ENCODE measurements at places on chromosomes 4 and X.

- peak; percentile 12 for DNase-seq
These were observed 392.8 kb upstream of the NR3C2 start for GRCh38 chr4:148834804-148835631.

- DNase-seq = peak; percentile 82
These were observed 3.8 kb downstream of the IL21 start for GRCh38 chr4:122616915-122617596.

DNA sequence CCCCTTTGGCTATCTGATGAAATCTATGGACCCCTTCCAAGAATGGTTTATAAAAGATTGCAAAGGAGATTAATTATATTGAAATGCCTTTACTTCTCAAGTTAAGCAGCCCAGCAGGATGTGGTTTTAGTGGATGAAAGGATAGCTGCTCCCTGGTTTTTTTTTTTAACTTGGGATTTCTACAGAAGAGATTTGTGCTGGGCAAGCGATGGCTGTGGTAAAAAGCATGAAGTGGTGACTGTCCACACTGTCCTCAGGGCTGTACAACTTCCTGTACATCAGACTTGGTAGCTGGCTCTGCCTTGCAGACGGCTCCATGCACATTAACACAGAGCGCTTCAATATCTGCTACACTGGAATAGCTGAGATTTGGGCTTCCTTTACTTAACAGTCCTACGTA lies 321.7 kb downstream of the DHX15 start:
- no peak for DNase-seq

- no peak for DNase-seq
These were observed 45.8 kb downstream of the ANXA10 start for GRCh38 chr4:168138143-168138542.

DNA sequence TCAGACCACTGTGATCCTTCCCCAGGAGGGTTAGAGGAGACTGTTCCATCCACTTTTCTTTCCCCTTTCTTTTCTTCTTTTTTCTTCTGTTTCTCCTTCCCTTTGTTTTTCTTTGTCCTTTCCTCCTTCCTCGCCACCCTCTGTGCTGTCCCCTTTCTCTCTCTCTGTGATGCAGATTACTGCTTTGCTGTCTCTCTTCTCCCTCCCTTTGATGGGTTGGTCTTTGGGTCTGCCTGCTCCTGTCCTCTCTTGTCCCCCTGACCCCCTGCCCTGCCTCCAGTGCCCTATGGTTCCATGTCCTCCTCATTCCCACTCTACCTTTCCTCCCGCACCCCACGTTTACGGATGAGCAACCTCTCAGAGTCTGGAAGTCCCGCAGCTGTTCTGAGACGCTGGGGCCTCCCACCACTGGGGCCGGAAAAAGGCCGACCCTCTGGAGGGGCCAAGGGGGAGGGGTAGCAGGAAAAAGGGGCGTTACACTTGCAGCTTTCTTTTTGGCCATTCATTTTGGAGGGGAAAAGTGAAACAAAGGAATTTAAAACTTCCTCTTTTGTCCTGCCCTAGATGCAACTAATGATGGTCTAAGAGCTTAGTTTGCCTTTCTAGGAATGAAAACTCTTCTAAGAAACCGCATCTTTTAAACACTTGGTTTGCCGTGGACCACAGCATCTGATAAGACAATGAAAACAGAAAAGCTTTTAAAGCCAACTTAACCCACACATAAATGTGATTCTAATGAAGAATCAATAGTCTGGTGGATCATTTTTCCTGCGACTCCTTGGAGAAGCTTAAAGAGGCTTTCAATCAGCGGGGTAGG lies 24.5 kb upstream of the TSR2 start:
- no peak for DNase-seq

- no peak for DNase-seq
These were observed 59.3 kb downstream of the TKTL2 start for GRCh38 chr4:163414275-163414674.

- DNase-seq = no peak
These were observed 28.2 kb upstream of the CEP135 start for GRCh38 chr4:55920571-55920970.

- peak; percentile 52 for DNase-seq
These were observed 8.1 kb downstream of the ETDB start for GRCh38 chrX:135112096-135112729.

GRCh38 chrX:133745349-133745748 lies 240.0 kb downstream of the GPC3 start:
- peak; percentile 78 for DNase-seq

DNA sequence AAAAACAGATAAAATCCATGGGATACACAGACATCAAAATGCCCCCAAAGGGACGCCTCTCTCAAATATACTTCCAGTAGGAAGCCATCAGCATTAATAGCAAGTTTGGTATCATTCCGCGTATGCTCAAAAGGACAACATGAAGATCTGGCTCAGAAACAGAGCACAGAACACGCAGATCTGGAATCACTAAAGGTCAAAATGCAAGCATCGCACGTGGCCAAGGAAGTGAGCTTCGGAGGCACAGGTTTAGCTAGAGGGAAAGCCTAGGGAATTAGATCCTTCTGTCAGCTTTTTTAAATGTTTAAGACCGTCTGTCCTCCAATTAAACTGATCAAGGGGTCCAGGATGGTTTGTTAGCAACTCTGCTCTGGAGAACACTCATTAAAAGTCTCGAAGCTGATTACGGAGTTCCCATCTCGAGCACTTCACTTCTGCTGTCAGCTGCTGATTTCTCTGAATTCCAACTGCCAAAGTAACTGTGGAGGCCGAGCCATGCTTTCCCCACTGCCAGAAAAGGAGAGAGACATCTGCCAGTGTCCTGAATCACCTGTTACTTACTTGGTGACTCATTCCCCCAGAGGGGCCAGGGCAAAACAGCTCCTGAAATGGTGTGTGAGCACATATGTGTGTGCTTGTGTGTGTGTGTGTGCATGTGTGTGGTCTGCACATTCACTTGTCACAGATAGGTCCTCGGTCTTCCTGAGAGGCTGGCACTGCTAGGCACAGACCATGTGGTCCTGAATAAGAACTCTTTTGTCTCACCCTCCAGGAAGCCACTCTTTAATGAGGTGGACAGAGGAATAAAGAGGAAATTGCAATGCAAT lies 177.7 kb upstream of the PPARGC1A start:
- DNase-seq = no peak

DNA sequence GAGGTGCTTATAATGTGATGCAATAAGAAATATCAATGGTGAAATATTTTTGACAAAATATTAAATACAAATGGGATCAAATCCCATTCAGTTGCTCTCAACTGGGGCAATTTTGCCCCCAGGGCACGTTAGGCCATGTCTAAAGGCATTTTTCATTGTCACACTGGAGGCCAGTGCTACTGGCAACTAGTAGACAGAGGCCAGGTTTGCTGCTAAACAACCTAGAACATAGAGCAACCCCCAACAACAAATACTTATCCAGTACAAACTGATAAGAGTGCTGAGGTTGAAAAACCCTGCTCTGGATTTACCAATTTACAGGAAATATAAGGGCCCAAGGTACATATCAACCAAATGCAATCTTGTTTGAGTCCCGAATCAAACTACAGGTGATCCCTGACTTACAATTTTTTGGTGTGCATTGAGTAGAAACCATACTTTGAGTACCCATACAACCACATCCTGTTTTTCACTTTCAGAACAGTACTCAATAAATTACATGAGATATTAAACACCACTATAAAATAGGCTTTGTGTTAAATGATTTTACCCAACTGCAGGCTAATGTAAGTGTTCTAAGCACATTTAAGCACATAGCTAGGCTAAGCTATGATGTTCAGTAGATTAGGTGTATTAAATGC lies 237.5 kb downstream of the HNRNPD start:
- peak; percentile 48 for DNase-seq

DNA sequence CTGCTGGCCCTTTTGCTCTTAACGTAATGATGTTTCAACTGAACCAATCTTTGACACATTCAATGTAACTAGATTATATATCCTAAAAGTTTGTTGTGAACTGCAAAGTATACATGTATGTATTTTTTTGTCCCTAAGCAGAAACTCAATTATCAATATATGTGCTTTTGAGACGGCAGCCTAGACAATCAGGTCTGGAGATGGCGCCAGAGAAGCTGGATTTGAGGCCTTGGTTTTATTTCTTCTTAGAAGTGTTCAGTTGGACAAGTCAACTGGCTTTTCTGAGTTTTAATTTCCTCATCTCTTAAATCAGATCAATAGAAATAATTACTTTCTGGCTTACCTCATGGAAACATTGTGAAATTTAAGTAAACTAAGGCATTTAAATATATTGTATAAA lies 62.5 kb downstream of the DCAF8L1 start:
- DNase-seq = no peak

DNA sequence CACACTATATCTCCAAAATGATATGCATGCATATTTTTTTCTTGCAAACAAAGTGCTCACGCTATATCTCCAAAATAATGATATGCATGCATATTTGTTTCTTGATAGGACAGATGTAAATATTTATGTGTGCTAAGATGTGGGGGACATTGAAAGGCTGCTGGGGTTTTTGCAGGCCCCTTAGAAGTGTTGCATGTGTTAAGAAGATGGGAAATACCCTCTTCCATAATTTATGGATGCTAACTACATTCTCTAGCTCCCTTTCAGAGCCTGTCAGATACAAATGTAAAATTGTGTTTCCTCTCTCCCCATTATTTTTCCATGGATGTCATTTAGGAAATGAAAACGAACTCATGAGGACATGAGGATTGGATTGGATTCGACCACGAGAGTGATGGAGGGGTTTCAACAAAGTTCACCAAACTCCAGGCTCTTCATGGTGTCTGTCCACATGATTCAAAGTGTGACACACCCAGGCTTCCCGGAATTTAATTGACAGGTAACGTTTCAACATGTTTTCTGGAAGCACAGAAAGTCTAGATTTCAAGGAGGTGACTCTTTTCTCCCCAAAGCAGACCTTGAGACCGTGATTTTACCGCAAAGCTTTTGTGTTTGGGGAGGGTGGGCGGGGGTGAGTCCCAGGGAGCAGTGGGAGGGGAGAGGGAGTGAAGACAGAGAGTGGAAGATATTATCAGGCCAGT lies 94.4 kb upstream of the CD99 start:
- no peak for DNase-seq

DNA sequence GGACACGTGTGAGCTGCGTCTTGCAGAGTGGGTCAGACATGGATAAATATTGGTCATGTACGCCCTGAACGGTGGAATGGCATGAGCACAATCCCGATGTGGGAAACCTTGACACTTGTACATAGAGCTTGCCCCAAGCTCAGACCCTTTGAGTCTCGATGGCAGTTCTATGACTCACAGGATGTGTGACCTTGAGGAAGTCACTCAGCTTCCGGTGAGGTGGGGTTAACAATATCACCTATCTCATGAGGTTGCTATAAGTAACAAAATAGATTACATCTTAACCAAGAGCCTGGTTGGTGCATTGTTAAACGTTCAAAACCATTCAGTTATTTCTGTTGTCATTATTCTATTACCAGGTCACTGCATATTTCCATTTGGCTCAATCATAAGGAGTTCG lies 109.1 kb upstream of the TBL1X start:
- DNase-seq = no peak

DNA sequence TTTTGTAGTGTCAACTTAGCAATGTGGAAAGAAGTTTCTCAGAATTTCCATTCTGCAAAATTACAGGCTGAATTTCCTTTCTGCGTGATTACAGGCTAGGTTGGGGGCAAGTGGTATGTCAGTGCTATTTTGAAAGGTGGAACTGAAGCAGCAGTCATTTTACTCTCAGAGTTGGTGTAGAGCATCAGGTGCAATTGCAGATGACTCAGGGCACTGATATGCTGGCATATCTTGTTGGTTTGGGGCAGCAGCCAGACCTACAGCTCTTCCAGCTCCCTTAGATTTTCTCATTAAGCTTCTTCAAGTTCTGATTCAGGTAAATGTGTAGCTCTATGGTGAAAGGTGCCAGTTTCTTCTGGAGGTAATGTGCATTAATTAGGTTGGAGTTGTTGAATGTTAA lies 930.7 kb upstream of the PCDH10 start:
- no peak for DNase-seq

DNA sequence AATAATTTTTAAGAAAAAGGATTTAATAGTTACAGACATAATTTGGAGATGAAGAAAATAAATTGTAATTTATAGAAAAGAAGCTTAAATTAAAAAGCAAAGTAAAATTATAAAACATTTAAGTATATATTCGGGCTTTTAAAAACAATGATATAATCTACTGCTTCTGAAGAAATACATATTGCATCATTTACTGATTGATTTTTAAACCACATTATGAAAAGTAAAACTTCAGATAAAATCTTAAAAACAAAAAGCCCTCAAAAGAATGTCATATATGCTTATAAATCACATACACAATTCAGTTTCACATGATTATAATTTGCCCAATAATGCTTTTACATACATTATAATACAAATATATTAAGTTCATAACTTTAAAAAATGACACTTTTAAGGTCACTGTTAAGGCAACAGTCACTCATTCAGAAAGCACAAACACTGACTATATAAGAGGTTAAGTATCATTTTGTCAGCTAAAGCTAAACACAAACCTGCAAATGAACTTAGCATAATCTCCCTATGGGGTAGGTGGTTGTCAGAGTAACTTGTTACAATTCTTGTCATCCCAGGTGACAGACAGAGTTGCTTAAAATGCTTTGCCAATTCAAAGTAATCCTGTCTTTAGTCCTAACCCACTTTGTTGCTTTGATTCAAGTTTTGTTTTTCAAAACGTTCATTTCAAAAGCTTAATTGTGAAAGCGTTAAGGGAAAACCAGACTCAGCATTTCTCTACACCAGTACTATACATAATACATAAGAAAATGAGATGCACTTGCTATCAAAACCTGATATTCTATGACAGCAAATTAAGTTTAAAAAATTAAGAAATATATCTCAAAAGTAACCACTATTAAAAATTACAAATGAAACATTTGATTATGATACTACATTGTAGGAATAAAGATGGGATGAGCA lies 90.6 kb upstream of the MAB21L2 start:
- DNase-seq = peak; percentile 68

GRCh38 chrX:71618303-71618721 lies at the start of gene CXCR3:
Gene CXCR3, minus strand, starts transcription at chrX:71618511. Its CDS starts 62 bp downstream, at chrX:71618449.
- peak; percentile 88 for DNase-seq

DNA sequence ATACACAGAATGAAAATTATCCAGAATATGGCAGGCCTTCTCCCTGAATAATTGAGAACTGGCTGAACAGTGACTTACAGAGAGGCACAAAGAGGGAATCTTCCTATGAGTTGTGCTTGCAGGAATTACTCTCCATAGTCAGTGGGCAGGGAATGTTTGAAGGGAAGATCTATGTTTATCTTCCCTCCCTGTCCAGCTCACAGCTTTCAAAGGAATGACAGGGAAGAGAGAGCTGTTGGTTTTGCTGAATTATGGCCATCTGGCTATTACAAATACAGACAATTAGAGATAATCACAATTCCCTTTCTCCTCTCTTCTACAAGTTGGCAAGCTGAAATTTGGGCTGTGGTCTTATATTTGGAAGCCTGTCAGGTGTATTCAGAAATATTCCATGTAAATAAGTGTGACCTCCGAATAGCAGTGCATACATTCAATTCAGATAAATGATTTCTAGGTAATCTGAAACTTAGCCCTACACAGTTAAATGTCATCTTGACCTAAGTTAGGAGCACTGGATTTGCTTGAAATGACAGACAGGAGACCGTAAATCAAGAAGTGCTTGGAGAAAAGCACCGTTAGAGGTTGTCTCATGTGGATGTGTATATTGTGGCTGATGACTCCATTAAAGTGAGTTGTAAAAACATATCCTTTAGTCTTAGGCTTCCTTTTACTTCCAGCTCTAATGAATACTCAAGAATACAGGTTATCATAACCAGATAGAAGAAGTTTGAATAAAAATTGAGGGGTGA lies 136.8 kb downstream of the C4orf33 start:
- no peak for DNase-seq

- DNase-seq = no peak
These were observed 51.2 kb downstream of the CXorf49B start for GRCh38 chrX:71814123-71814912.

GRCh38 chr4:145083891-145084605 lies 13.9 kb downstream of the ANAPC10 start:
- no peak for DNase-seq
